Activated B cell treated with CpG ODN at 0.5 μM for 24 hours (primary cell): ENCODE measurements at places on chromosomes 2 and 18. TPM values are rescaled to one million over a fixed set of nuclear protein-coding genes. Genes with fewer than 3 reads are reported as not detected.

Gene CPS1
- total RNA-seq, result 0.20 and 0.75 TPM in 2 replicates

Gene PLCL1
- 0.04 TPM in 1 of 2 replicates, not detected in the other for total RNA-seq

Gene ATF2
- total RNA-seq, result 49.0 and 59.9 TPM in 2 replicates

Gene CAVIN2
- not detected in 2 replicates for total RNA-seq

Gene RNF144A
- total RNA-seq, result 0.56 and 0.89 TPM in 2 replicates

Gene HRH4
- not detected in 2 replicates for total RNA-seq

Gene ITPRIPL1
- 2.7 and 4.4 TPM in 2 replicates for total RNA-seq

Gene CIB4
- total RNA-seq, result not detected in 2 replicates

Gene TMEM169
- total RNA-seq, result 0.40 and 0.69 TPM in 2 replicates

Gene LHCGR
- not detected in 2 replicates for total RNA-seq

Gene PIEZO2
- not detected in 2 replicates for total RNA-seq

Gene SLC23A3
- total RNA-seq, result 4.5 and 4.9 TPM in 2 replicates

Gene GKN2
- total RNA-seq, result not detected in 2 replicates

Gene SDC1
- not detected in 2 replicates for total RNA-seq

Gene FHOD3
- total RNA-seq, result not detected in 2 replicates

Gene CD8A
- total RNA-seq, result 0.18 and 0.24 TPM in 2 replicates

Gene RAX
- not detected in 2 replicates for total RNA-seq

Gene ASB18
- total RNA-seq, result not detected in 2 replicates

Gene IL1F10
- not detected in 2 replicates for total RNA-seq

DNA sequence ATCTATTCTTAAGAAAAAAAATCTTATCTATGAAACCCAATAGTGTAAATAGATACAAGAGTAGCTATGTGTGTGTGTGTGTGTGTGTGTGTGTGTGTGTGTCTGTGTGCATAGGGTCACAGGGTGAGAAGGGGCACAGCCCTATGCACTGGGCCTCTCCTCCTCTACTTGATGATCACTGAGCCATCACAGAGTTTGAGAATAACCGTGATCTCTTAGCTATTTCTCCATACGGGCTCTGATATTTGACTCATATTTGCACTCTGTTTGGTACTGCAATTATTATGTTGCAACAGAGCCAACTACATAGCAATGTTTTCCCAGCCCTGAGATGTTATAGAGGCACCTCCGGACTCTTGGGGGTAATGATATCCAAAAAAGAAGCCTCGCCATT, 28.8 kb upstream of the SLC40A1 start:
- DNase-seq, result no peak

GRCh38 chr2:212665948-212666347, 127.3 kb upstream of the ERBB4 start:
- DNase-seq, result no peak

GRCh38 chr18:6543330-6543908, 128.7 kb upstream of the L3MBTL4 start:
- no peak for DNase-seq

DNA sequence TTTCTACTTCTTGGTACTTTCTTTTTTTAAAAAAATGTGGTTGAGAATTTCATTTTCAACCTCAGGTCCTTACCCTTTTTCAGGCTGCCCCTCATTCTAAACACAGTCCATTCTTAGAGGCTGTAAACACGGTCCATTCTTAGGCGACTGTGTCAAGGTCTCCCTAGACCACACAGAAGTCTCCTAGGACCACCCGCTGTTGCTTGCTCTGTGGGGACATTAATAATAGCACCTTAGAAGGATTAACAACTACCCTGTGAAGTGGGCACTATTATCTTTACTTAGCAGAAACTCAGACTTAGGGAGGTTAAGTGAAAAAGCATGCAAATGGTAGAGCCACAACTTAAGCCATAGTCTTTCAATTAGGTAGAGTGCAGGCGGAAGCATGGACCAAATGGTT, 91.7 kb downstream of the RBMS1 start:
- no peak for DNase-seq

- no peak for DNase-seq
Measured at GRCh38 chr2:5374762-5375161, 317.4 kb upstream of the SOX11 start.

DNA sequence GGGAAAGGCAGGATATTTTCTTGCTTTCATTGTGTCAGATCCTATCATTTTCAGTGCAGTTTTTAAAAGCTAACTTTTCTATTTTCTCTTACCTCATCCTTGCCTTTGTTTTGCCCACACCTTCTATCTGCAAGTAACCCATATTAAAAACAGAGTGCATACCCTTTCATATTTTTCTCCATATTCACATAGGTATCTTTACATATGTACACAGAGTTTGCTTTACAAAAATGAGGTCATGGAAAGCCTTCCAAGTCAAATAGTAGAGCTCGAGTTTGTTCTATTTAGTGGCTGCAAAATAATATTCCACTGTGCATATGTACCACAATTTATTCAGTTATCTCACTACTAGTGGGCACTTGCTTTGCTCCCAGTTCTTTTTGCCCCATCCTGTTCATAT, 3.9 kb upstream of the DHRS9 start:
- no peak for DNase-seq

- DNase-seq, result no peak
Measured at GRCh38 chr2:139744273-139744672, 964.1 kb upstream of the NXPH2 start.

- no peak for DNase-seq
Measured at GRCh38 chr18:7452331-7452730, 114.8 kb upstream of the PTPRM start.

- DNase-seq, result no peak
Measured at GRCh38 chr2:71547616-71548285, 94.4 kb downstream of the DYSF start.

DNA sequence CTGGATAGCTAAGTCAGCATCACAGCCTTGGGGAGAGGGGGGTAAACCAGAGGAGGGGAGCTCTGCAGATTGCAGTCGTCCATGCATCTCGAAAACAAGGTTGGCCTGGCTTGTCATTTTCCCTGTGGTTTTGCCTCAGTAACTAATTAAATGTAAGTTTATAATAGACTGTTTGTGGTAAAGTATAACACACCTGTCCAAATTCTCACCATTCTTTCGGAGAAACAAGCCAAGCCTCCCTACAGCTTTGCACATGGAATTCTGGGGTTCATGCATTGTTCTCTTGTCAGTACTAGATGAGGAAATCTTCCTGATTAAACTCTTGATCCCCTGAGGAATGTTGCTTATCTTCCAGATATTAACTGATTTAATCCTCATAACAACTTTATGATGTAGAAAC, 1065.2 kb upstream of the FAM98A start:
- no peak for DNase-seq

GRCh38 chr2:77567723-77568122, 45.5 kb upstream of the LRRTM4 start:
- no peak for DNase-seq

GRCh38 chr2:219049282-219049681, 8.0 kb upstream of the CFAP65 start:
- DNase-seq, result no peak

DNA sequence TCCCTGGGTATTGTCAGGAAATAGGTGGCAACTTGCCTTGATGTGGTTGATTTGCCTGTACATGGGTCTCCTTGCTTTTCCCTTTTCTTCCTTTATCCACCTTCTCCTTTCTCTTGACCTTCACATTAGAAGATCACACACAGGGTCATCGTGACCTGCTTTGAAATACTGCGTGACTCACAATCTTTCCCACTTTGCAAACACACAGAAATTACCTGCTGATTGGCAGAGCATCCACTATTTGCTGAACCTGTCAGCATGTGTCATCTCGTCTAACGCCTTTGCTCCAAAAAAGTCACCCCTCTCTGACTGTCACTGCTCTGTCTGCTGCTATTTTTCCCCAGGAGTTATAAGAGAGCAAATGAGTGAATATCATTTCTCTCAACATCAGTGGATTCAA, 60.8 kb downstream of the MYO3B start:
- no peak for DNase-seq

- no peak for DNase-seq
Measured at GRCh38 chr18:23209796-23210195, 74.5 kb downstream of the CABLES1 start.

- DNase-seq, result no peak
Measured at GRCh38 chr2:27531983-27532382, 35.3 kb downstream of the GCKR start.

- DNase-seq, result no peak
Measured at GRCh38 chr2:209526561-209526960, 102.7 kb downstream of the MAP2 start.

DNA sequence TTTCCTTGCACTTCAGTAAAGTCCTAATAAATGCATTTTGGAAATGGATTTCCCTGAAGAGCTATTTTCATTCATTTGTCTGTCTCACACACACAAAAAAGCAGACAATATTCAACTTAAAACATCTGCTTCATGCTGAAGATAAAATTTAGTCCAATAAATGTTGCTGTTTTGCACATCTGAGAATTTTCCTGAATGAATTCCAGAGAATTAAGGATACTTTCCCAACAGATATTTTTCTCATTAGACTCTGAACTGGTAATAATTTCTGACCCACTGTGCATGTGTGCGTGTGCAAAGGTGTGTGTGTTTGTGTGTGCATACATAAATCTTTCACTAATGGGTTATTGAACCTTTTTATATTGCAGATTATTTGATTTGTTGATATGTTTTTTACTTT, 390.2 kb upstream of the TMEFF2 start:
- DNase-seq, result no peak

DNA sequence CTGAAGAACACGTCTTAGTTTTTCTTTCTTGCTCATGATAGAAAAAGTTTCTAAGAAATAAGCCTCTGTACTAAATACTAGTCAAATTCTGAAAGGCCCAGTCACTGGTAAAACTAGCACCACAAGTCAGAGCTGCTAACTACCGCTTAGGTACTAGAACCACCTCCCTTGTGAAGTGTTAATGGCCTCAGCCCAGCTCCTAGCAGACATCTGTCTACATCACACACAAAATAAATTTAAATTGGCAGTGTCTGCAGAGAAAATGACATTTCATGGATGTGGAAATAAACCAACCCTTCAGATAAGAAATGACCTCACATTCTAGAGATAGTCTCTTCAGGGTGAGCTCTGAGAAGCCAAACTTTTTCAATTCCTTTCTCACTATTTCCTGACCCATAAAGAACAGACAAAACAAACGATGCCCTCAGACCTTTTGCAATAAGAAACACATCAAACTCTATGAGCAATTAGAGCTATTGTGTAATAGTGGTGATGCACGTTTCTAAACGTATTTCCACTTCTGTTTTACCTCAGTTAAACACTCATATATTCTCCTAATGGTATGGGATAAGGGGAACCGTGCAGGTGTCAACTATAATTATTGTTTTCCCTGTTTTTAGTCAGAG, 70.3 kb upstream of the DSG1 start:
- DNase-seq, result no peak

GRCh38 chr2:55430211-55430975, 10.7 kb upstream of the CCDC88A start:
- no peak for DNase-seq

GRCh38 chr2:236078297-236079255, 89.6 kb downstream of the GBX2 start:
- no peak for DNase-seq

DNA sequence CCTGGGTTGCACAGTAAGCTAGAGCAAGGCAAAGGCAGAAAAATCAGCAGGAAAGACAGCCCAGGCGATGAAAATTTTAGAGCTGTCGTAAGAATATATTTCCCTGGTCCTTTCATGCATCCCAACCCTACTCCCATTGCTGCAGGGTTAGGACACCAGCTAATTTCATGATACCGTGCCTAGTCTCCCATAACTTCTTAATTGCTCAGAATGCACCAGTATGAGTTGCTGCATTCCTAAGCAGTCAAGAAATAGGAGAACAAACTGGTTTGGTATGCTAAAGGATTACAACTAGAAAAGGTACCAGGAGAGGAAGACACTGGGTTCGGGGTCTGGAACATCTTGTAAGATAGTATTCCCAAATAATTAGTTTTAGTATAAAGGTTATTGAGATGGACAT, 269.4 kb upstream of the NRXN1 start:
- no peak for DNase-seq

GRCh38 chr2:202432776-202433175, 56.6 kb downstream of the BMPR2 start:
- DNase-seq, result no peak

DNA sequence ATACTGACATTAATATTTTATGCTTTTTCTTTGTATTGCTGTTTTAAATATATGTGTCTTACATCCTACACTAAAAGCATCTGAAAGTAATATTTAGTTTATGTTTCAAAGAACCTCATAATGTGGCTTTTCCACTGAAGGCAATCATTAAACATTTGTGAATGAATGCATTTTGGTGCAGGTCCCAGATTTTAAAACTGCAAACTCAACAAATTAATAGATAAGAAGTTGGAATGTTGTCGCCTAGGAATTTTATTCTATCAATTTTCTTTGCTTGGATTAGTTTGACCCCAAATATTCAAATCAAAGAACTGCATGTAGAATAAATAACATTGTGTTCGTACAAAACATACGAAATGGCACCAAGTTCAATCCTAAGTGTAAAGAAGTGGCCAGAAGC, 44.7 kb downstream of the ATF2 start:
- no peak for DNase-seq

DNA sequence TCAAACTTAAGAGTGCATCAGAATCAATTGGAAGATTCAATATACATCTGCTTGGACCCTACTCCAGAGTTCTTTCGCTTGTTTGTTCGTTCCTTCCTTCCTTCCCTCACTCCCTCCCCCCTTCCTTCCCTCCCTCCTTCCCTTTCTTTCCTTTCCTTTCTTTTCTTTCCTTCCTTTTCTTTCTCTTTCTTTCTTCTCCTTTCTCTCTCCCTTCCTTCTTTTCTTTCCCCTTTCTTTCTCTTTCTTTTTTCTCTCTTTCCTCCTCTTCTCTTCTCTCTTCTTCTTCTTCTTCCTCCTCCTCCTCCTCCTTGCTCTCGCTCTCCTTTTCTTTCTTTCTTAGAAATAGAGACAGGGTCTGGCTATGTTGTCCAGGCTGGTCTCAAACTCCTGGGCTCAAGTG, 45.9 kb downstream of the MTHFD2 start:
- DNase-seq, result no peak

DNA sequence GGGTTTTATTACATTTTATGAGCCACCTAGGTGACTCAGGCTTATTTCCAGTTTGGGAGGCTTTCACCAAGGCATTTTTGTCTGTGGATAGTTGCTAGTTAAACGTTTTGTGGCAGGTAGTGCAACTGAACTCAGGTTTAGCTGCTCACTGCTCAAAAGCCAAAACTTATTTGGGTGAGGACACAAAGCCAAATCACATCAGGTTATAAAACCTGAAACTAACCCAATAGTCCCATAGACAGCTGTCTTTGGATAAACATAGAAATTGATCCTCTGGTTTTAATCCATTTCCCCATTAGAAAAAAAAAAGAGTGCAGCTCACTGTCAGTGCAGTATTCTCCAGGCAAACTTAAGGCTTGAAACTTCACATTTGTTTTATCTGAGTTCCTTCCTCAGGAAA, 362.6 kb upstream of the TFPI start:
- no peak for DNase-seq

DNA sequence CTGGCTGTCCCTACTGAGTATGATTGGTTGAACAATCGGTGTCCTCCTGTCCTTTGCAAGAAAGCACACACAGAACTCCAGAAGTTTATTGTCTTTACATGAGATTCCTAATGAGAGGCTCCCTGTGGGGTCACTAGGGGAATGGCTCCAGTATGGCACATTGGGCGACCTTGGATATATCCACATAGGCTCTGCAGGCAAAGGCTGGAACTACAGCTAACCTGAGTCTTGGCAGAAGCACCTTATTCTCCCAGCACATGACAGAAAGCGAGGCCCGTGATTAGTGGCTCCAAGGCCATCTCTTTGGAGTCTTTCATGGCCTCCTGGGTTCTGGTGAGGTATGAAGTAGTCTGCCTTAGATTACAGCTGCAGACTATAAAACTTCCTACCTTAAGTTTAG, 49.0 kb downstream of the ZDBF2 start:
- DNase-seq, result no peak

GRCh38 chr2:122244598-122245229, 489.3 kb downstream of the TSN start:
- DNase-seq, result no peak

GRCh38 chr2:219107758-219108157, 47.0 kb upstream of the IHH start:
- no peak for DNase-seq
